ENCODE measurements at places on chromosomes 3 and 15.
A peak's percentile ranks its signal among the peaks of the same experiment; 100 is the strongest.

DNA sequence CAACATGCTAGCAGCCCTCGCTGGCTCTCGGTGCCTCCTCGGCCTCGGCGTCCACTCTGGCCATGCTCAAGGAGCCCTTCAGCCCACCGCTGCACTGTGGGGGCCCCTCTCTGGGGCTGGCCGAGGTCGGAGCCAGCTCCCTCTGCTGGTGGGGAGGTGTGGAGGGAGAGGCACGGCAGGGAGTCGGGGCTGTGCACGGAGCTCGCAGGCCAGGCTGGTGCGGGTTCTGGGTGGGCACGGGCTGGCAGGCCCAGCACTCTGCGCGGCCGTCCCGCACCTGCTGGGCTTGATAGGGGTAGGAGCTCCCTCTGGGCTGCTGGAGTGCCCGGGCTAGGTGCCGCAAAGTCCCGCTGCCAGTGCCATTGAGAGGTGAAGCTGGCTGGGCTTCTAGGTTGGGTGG, 251.0 kb downstream of the SQOR start:
- no peak for DNase-seq

DNA sequence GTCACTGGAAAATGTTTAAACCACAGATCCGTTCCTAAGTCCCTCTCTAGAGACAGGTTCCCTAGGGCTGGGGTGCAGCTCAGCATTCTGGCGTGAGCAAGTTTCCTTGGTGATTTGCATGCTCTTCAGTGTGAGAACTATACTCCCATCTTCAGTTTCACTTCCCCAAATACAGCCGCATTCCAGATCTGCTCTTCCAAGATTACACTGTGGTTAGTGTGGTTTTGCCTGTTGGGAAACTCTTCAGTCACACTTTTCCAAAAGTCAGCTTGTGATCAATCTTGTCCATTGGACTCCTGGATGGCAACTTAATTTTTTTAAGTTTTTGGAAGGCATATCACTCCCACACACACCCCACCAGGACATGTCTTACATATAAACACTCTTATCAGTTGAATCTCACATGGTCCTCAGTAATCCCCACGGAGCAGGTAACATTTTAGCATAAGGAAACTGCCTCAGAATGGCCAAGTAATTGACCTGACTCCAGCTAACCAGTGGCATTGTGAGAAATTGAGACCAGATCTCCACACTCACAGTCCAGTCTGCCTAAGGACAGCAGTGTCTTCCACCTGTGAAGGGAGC, 33.5 kb upstream of the PTPN23 start:
- DNase-seq, result no peak

DNA sequence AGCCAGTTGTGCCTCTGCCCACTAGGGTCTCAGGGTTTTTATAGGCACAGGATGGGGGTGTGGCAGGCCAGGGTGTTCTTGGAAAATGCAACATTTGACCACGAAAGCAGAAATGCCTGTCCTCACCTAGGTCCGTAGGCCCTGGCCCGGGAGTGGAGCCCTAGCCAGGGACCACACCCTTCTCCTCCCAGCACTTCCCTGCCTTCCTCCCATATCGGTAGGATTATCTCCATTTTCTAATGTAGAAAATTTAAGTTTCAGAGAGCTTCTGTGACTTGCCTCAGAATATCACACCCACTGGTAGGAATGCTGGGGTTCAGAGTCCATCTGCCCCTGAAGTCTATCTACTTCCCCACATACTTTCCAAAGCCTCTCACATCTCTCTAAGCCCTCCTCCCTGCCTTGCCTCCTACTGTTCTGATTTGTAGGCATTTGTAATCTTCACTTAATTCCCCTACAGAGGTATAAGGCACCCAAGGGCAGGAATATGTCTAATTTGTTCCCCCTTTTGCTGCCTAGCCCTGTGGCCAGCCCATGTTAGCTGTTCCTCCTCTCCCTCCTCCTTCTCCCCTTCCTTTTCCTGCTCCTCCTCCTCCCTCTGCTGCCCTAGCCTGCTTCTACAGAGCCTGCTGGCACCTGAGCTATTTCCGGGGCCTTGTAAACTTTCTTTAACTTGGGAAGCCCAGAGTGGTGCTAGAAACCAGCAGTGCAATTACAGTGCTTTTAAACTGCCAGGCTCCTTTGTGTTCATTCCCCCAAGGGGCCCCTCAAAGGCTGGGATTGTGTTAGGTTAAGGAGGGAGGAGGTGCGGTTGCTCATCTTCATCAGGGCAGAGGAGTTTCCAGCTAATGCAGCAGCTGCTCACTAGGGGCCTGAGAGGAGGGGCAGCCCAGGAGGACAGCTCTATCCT, 71.1 kb downstream of the MRPL46 start:
- no peak for DNase-seq

- DNase-seq, result no peak
Observed at GRCh38 chr3:124860599-124860998, 26.6 kb downstream of the ITGB5 start.

GRCh38 chr3:188624828-188625227, 470.9 kb downstream of the LPP start:
- no peak for DNase-seq

GRCh38 chr3:170532573-170532972, 53.3 kb downstream of the SLC7A14 start:
- no peak for DNase-seq

- no peak for DNase-seq
Observed at GRCh38 chr15:38073178-38073946, 138.9 kb downstream of the TMCO5A start.

- DNase-seq, result no peak
Observed at GRCh38 chr3:11328196-11328945, 56.2 kb downstream of the ATG7 start.

DNA sequence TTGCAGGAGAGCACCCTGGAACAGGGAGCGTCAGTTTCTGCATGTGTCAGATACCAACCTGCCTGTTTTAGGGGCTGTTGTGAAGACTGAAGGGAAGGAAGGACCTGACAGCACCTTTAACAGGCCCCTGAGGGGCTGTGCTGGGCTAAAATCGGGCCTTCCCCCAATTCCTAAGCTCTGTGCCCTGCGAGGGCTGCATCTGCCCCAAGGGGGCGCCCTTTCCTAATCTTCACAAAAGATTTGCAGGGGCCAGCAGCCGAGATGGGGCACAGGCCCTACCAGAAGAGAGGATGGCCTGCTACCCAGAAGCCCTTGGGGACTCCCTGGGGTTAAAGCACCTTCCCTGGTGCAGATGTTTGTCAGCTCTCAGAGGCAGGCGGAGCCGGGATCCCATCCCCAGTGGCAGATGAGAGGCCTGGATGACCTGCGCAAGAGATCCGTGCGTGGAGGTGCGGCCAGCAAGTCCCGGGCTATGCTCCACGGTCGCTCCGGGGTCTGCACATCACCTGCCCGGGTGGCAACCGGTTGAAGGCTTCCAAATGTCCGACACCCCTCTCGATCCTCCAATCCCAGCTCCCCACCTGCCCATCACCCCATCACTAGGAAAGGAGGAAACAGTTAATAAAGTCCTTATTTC, 53.6 kb downstream of the RHCG start:
- peak; percentile 31 for DNase-seq

- no peak for DNase-seq
Observed at GRCh38 chr3:193506921-193507320, 47.8 kb downstream of the ATP13A4 start.

- DNase-seq, result no peak
Observed at GRCh38 chr3:168598250-168598649, 502.5 kb upstream of the GOLIM4 start.

DNA sequence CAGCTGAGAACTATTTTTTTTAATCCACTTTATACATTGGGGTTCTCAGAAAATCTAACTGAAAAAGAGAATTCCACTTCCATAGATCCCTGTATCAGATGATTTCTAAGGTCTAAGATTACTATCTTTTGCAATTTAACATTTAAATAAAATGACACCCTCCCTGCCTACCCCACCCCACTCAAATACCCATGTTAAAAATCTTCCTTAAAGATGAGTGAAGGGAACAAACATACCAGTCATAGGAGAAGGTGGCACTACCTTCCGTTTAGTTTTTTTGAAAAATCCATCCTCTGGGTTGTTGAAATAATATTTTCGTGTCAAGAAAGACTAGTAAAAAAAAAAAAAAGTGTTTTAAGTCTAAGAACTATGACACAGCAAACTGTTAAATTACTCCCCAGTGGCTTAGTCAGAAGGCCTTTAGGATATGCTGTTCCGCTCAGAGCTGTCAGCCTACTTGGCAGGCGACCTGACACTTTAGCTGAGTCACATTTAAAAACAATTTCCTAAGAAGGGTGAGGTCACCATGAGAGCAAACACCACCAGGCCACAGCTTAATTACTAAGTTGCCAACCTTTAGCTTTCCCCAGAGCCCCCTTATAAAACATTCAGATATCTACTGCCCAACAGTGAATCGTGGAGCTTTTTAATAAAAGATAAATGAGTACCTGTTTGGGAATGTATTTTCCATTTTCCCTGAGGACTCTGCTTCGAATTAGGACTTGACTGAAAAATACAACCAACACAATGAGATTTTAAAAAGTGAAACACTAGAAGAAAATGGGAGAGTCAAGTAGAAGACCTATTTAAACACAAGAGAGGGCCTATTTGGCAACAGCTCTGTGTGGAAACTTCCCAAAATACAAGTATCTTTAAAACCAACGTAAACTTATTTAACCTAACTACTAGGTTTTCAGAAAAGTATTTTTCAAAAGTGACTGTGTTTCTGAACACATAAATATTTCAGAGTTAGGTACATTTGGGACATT, 9.6 kb downstream of the EMC3 start:
- no peak for DNase-seq

- DNase-seq, result no peak
Observed at GRCh38 chr3:41276191-41276590, 76.9 kb downstream of the CTNNB1 start.

DNA sequence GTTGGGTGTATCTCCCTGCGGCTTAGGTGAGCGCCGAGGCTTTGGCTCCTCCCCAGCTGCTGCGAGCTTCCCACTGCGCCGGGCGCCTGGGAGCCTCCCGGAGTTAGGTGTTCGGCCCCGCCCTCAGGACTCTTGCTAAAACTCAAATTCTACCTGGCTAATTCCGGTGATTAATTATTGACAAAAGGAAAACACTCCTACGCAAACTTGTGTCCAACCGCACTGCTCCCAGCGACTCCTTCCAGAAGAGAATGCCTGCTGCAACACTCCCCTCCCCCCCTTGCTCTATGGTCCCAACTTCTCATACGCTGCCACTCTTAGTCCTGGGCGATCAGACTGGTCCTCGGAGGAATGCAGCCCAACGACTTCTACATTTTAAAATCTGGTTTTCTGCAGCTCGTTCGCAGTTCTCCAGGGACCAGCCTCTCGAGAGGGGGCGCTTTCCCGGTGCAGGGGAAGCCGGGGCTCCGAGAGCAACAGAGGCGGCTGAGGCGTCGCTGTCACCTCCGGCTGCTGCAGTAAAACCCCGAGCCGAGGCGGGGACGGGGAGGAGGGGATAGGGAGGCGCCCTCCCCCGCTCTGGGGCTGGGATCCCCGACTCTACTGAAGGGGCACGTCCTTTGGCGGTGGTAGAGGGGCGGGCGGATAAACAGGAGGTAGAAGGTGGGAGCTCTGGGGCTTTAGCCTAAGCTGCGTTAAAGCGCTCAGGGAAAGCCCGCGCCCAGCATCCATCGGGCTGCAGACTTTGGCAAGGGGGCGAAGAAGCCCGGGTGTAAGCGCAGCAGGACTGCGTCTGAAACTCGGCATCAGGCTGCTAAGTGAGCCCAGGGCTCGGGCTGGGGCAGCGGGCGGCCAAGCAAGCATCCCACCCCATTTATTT, at the start of gene SPTSSB:
Gene SPTSSB, minus strand, starts transcription at position 77 of the 880 bp plus-strand sequence. CDS start 25,194 bp downstream, outside the sequence.
- DNase-seq, result peak; percentile 62
